ENCODE measurements at places on chromosomes 11 and 22.

- no peak for DNase-seq
These were observed 418 bp downstream of the ACO2 start for GRCh38 chr22:41469218-41469851.

DNA sequence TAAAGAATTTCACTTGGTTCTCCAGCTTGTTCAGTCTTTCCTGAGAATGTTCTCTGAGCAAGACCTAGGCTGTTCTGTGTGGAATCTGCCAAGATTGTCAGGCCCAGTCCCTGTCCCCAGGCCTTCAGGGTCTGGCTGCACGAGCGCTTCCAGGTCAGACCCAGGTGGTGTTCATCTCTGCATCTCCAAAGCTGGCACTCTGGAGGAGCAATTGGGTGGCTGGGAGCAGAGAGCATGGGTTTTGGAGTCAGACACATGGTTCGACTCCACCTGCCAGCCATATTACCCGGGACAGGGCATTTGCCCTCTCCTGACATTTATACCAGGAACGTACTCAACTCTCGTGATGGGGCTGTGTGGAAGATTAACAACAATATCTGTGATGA lies 8.8 kb downstream of the CD5 start:
- DNase-seq: no peak

- DNase-seq: no peak
These were observed 94.9 kb downstream of the APOL5 start for GRCh38 chr22:35812600-35812999.

DNA sequence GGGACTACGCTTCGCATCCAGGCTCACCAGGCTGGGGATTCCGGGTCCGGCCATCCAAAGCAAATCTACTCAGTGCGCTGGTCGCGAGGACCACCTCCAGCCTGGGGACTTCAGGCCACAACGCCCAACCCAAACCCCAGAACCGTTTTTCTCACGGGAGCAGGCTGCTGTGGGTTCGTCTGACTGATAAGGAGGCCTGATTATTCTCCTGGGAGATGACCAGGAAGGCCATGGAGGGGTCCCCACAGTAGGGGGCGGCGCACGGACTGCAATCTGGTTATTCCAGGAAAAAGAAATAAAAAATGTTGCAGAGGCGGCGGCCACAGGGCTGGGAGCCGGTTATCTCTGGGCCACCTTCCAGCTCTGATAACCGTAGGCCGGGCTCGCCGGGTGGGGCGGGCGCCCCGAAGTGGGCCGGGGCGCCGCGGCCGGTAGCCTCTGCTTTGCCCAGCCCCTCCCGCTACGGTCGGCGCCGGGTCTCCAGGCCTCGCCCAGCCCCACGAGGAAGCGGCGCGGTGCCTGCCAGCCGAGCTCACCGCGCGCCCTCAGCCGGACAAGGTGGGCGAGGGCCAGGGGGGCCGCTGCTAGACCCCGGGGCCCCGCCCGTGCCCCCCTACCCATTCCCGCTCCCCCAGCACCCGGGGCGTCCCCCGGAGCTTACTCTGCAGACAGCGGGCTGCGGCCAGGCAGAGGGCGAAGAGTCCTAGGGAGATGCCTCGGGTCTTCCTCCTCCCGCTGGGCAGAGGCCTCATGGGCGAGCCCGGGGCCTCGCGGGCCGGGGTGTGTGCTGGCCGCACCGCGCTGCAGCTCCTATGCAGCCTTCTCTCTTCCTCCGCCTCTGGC lies 446 bp downstream of the VSTM5 start:
- no peak for DNase-seq

- DNase-seq: no peak
These were observed 126.1 kb downstream of the PGR start for GRCh38 chr11:101003468-101003867.

GRCh38 chr11:23112987-23113886 lies 253.0 kb upstream of the CCDC179 start:
- peak; percentile 30 for DNase-seq

DNA sequence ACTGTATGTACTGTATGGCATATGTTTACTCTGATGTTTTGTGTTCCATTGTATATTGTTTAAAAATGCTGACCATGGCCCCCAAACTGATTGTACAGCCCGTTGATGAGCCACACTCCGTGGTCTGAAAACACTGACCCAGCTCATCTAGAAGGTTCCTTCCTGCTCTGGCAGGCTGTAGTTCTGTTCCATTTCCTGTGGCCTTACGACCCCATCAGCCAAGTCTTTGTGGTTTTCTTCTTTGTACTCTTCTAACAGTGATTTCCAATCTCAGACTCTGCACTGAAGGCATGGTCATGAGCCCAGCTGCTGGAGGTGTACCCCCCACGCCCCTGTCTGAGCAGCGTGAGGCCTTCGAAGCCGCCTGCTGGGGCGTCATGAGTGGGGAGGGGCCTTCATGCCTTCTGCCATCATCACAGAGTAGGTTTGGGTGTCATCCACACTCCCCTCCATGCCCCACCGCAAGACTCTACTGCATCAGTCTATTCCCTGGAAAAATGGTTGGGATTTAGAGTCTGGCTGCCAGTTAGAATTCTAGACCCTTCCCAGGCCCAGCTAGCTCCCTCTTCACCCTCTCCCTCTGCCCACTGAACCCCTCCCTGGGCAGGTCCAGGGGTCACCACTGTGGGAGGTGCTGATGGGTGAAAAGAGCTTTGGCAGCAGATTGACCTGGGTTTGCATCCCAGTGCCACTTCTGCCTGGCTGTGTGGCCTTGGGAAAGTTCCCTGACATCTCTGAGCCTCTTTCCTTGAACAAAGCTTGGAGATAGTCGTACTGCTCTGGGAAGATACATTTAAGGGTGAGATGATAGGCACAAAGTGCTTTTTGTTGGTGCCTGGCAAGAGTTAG lies 11.3 kb upstream of the C11orf96 start:
- no peak for DNase-seq

DNA sequence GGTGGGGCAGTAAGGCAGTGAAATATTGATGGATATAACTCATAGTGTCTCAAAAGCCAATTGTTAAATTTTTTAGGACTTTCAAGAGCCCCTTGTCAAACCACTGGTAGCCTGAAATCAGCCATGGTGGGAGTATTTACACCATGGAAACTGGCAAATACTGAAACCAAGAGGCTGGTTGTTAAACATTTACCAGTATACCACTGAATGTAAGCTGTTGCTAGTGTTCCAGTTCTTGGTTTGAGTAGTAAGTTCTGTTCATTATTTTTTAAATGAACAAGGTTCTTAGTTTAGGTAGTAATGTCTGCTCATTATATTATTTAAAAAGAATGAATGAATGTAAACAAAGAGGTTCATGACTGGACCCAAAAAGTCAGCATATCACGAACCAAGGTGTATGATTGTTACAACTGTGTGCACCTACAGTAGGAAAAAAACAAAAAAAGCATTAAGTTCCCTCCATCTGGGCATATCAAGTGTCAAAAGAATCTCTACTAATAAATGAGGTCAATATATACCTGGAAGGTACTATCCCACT lies 4.5 kb upstream of the EIF3F start:
- DNase-seq: no peak

Measured in HS-27A (cell line).